ENCODE measurements at places on chromosomes 2 and 18.

GRCh38 chr2:85748985-85749875 is 4.6 kb upstream of the ATOH8 start:
- DNase-seq, result no peak
- H3K36me3 ChIP-seq, result peaks cover 3% of the 10 kb centered on the region
- no peak overlapping the region for H3K4me3 ChIP-seq
- H3K27me3 ChIP-seq, result peaks cover 12% of the 10 kb centered on the region

- no peak overlapping the region for H3K4me3 ChIP-seq
- no peak overlapping the region for H3K27ac ChIP-seq
- H3K4me1 ChIP-seq, result peaks cover 31% of the 10 kb centered on the region
- no peak for DNase-seq
- peaks cover 5% of the 10 kb centered on the region for H3K27me3 ChIP-seq
Observed at GRCh38 chr2:105737980-105738657, 6.6 kb upstream of the NCK2 start.

DNA sequence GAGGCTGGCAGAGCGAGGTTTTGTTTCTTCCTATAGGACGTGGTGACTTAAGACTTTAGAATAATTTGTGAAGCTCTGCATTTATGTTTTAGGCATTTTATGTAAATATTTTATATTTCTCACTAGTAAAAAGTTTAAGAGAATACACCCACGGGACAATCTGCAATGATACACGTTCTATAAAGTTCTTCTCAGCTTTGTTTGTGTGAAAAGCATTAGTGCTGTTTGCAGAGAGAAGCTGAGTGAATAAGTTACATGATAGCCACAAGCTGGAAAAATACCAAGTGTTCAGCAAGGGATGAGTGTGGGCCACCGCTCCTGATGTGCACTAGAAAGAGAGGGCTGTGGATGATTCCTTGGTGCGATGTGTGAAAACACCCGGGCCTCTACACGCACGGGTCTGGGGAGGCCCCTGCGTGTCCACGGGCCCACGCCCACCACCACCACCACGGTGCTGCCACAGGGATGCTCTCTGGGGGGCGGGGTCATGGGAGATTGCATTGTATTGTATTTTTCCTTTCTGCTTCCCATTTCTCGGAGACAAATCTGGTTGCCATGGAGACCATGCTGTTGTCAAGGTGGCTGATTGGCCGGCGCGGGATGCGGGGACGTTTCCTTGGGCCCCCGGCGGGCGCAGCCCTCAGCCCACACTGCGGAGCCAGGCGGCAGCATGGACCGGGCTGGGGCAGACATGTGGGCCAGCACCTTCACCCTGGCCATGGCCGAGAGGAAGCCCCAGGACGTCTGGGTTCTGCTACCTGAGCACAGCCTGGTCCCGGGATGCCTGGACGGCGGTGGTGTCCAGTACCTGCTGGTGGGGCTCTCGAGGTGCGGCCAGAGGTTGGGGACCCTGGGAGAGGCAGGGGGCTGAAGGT is at the start of gene RTP5:
Gene RTP5 (plus strand): TSS at position 643 of the 875 bp plus-strand sequence. CDS start 28 bp downstream, at position 671.
- H3K36me3 ChIP-seq, result peaks cover 17% of the 10 kb centered on the region
- no peak for DNase-seq
- H3K4me1 ChIP-seq, result peaks cover 11% of the 10 kb centered on the region

- no peaks in the 10 kb centered on the region for H3K27me3 ChIP-seq
- DNase-seq, result no peak
- H3K27ac ChIP-seq, result no peak overlapping the region
- no peak overlapping the region for H3K4me3 ChIP-seq
- peaks cover 4% of the 10 kb centered on the region for H3K36me3 ChIP-seq
Observed at GRCh38 chr2:4340536-4340935, 637.2 kb downstream of the DCDC2C start.

- no peak for DNase-seq
- no peaks in the 10 kb centered on the region for H3K36me3 ChIP-seq
- peaks cover 4% of the 10 kb centered on the region for H3K4me1 ChIP-seq
- no peak overlapping the region for H3K27ac ChIP-seq
- H3K4me3 ChIP-seq, result no peak overlapping the region
Observed at GRCh38 chr2:31003749-31004148, 134.5 kb downstream of the GALNT14 start.

GRCh38 chr2:28532399-28532798 is 36.5 kb downstream of the PLB1 start:
- no peaks in the 10 kb centered on the region for H3K4me1 ChIP-seq
- H3K27me3 ChIP-seq, result no peaks in the 10 kb centered on the region
- no peak overlapping the region for H3K27ac ChIP-seq
- H3K36me3 ChIP-seq, result no peaks in the 10 kb centered on the region
- H3K4me3 ChIP-seq, result no peak overlapping the region
- no peak for DNase-seq

DNA sequence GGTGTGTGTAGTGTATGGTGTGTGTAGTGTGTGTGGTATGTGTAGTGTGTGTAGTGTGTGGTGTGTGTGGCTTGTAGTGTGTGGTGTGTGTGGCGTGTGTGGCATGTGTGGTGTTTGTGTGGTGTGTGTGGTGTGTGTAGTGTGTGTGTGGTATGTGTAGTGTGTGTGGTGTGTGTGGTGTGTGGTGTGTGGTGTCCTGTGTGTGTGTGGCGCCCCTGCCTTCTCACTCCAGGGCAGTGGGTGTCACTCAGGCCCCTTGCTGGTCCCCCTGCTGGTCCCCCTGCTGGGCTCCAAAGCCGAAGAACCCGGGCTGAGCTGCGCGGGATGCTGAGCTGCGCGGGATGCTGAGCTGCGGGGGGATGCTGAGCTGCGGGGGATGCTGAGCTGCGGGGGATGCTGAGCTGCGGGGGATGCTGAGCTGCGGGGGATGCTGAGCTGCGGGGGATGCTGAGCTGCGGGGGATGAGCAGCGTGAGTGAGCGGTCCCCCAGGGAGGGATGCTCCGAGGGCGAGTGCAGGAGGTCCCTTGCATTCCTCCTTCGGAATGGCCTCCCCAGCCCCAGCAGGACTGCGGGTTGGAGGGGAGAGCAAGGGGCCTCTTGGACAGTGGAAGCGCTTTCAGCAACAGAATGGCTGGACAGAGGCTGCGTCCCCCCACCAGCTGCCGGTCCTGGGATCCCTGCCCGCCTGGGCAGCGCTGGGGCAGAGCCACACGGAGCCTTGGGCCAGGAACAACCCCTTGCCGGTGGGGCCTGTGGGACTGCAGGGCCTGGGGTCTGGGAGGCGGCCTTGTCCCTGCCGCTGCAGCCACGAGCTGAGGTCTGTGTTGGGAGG is 3.4 kb upstream of the RTP5 start:
- DNase-seq, result peak; percentile 37
- H3K36me3 ChIP-seq, result peaks cover 25% of the 10 kb centered on the region
- peak overlapping the region; percentile 56 for H3K4me3 ChIP-seq
- H3K27ac ChIP-seq, result peak overlapping the region; percentile 25
- peaks cover 15% of the 10 kb centered on the region for H3K27me3 ChIP-seq
- H3K4me1 ChIP-seq, result peaks cover 11% of the 10 kb centered on the region

GRCh38 chr2:154914561-154914960 is 216.1 kb downstream of the KCNJ3 start:
- H3K36me3 ChIP-seq, result no peaks in the 10 kb centered on the region
- no peak overlapping the region for H3K4me3 ChIP-seq
- DNase-seq, result no peak
- H3K27ac ChIP-seq, result no peak overlapping the region
- peaks cover 16% of the 10 kb centered on the region for H3K4me1 ChIP-seq

DNA sequence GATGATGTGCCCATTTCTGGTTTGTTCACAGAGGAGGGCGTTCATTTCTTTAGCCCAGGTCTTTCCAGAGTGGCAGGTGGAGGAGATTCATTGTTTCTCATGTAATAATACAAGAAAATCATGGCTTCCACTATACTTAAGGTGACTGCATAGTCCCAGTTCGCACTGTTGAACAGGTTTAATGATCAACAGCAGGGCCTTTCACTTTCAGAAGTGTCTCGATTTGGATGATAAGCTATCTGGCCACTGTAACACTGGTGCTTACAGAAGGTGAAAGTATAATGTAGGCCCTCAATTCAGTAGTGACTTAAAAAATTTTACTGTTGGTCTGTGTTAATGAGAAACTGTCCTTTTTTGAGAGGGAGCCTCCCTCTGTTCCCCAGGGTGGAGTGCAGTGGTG is 1.4 kb downstream of the RMC1 start:
- DNase-seq, result no peak
- peak overlapping the region; percentile 95 for H3K4me3 ChIP-seq
- peaks cover 16% of the 10 kb centered on the region for H3K36me3 ChIP-seq
- peaks cover 14% of the 10 kb centered on the region for H3K27me3 ChIP-seq
- peaks cover 5% of the 10 kb centered on the region for H3K4me1 ChIP-seq

GRCh38 chr2:127810156-127810618 is 784 bp downstream of the WDR33 start:
- peak overlapping the region; percentile 100 for H3K4me3 ChIP-seq
- peaks cover 16% of the 10 kb centered on the region for H3K4me1 ChIP-seq
- peaks cover 11% of the 10 kb centered on the region for H3K36me3 ChIP-seq

DNA sequence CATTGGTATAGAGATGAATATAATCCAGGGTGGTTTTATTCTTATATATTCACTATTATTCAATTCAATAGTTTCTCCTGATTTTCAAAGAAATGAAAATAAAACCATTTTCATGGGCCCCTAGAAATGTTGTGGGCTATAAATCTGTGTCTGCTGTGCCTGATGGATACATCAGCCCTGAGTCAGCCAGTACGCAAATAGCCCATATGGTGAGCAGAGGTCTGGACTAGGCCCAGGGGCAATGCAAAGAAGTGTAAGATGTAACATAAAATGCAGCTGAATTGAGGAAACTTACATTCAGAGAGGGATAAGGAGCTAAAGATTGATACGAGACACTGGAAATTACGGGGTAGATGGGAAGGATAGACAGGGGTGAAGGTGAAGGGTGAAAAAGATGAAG is 122.5 kb downstream of the MAIP1 start:
- peaks cover 1% of the 10 kb centered on the region for H3K27me3 ChIP-seq
- no peak overlapping the region for H3K4me3 ChIP-seq
- no peaks in the 10 kb centered on the region for H3K4me1 ChIP-seq
- no peak overlapping the region for H3K27ac ChIP-seq
- H3K36me3 ChIP-seq, result no peaks in the 10 kb centered on the region
- no peak for DNase-seq

- no peak overlapping the region for H3K4me3 ChIP-seq
- H3K27ac ChIP-seq, result no peak overlapping the region
- no peaks in the 10 kb centered on the region for H3K4me1 ChIP-seq
- H3K27me3 ChIP-seq, result peaks cover 10% of the 10 kb centered on the region
- DNase-seq, result no peak
- no peaks in the 10 kb centered on the region for H3K36me3 ChIP-seq
Observed at GRCh38 chr2:238128061-238128440, 10.4 kb upstream of the KLHL30 start.

DNA sequence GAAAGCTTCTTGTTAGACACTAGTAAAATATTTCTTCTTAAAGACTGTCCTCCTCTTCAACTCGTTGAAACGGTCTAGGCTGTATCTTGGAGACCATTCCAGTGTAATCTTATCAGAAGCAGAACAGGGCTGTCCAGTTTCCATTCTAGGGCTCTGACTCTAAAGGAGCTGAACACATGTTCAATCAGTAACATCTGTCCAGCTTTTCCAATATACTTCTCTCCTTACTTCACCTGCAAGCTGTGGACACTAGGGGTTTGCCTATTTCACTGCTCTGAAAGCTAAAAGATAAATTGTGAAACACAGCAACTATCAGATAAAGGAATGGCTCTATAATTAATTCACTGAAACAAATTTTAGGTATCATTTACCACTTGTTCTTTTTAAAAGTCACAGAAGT is 73.8 kb downstream of the ZNF385B start:
- no peak for DNase-seq
- H3K27ac ChIP-seq, result no peak overlapping the region
- H3K4me3 ChIP-seq, result no peak overlapping the region

DNA sequence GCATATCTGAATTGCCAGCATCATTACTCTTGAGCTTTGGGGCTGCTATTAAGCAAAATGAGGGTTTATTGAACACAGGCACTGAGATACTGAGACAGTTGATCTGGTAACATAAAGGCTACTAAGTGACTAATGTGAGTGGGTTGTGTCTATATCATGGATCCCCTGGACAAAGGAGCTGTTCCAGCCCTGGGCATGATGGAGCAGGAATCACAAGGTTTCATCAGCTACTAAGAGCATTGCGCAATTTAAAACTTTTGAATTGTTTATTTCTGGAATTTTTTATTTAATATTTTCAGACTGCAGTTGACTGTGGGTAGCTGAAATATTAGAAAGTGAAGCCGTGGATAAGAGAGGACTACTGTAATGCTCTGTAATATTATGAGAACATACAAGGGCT is 73.5 kb downstream of the MGAT5 start:
- H3K4me3 ChIP-seq, result no peak overlapping the region
- no peak for DNase-seq
- peaks cover 18% of the 10 kb centered on the region for H3K36me3 ChIP-seq
- peaks cover 4% of the 10 kb centered on the region for H3K4me1 ChIP-seq

DNA sequence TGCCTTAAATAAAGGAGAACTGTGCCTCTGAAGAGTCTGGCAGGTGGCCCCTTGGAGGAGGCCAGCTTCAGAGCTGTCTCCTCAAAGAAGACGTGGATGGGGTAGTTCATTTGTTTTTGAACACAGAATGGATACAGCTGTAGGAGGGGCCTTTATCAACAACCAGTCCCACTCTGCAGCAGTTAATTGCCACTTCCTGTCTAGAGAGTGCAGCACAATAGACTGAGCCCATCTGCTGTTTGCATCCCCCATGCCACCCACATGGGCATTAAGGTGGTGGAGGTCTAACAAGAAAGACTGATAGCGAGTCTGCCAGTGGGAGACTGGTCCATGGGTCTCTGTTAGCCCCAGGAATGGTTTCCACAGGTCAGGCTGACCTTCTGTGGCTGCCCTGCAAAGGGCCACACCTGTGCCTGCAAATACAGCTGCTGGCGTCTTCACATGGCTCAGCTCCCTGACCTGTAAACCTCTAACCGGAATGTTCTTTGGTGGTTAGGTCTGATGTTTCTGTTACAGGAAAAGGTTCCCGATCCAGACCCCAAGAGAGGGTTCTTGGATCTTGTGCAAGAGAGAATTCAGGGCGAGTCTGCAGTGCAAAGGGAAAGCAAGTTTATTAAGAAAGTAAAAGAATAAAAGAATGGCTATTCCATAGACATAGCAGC is 153.3 kb upstream of the ITGA6 start:
- peaks cover 6% of the 10 kb centered on the region for H3K4me1 ChIP-seq
- no peak overlapping the region for H3K27ac ChIP-seq
- H3K36me3 ChIP-seq, result no peaks in the 10 kb centered on the region
- no peak for DNase-seq

DNA sequence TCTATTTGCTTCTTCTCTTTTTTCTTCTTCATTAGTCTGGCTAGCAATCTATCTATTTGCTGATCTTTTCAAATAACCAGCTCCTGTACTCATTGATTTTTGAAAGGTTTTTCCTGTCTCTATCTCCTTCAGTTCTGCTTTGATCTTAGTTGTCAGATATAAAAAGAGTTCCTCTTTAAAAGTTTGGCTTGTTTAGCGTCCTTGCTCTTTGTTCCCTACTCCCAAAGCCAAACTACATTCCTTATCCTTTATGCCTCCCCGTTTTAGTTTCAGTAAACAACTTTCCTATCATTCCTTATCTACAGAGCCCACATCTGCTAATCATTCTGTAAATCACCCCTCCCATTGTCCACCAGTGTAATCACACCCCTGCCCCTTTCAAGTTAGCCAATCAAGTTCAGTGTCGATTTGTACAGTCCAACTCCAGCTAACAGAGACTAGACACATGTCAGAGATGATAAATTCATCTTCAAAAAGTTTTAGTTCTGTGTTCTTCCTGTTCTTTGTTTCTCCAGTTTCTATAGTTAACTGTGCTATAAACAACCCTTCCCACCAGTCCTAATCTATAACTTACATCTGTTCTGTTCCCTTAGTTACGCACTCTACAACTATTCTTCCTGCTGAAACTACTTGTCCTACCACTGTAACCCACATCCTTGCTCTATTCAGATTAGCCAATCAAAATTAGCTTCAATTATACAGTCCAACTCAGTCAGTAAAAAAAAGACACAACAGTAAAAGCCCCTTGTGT is 44.4 kb downstream of the TFPI start:
- peaks cover 26% of the 10 kb centered on the region for H3K27me3 ChIP-seq
- H3K27ac ChIP-seq, result peak overlapping the region; percentile 95
- peaks cover 66% of the 10 kb centered on the region for H3K36me3 ChIP-seq

Measured in endothelial cell (in vitro differentiated cells).